ENCODE measurements at places on chromosomes 2 and 18. TPM values are rescaled to one million over a fixed set of nuclear protein-coding genes. Genes with fewer than 3 reads are reported as not detected.

- H3K27ac ChIP-seq = no peak overlapping the region
- H3K27me3 ChIP-seq = peaks cover 4% of the 10 kb centered on the region
- H3K4me3 ChIP-seq = no peak overlapping the region
- DNase-seq = no peak
- no peaks in the 10 kb centered on the region for H3K36me3 ChIP-seq
Measured at GRCh38 chr2:149134335-149134923, 95.9 kb downstream of the LYPD6B start.

DNA sequence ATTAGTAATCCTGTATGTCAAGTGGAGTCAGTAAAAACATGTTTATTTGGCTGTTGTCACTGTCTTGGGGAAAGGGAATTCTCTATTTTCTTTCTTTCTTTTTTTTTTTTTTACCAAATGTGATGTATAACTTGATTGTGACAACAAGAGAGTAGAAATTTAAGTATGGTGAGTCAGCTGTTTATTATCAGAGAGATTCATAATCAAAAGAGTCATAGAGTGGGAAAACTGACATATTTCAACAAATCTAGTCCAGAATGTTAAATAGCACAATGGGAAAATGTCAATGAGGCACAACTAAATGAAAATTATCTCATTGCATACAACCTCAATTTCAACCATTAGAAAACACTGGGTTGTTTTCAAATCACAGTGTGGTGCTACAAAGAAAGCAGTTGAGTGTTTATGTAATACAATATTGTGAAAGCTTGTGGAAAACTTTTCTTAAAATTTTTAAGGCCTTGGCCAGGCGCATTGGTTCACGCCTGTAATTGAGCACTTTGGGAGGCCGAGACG is 111.9 kb upstream of the DTNA start:
- H3K4me1 ChIP-seq = no peaks in the 10 kb centered on the region
- H3K27me3 ChIP-seq = peaks cover 5% of the 10 kb centered on the region
- H3K36me3 ChIP-seq = no peaks in the 10 kb centered on the region
- no peak overlapping the region for H3K4me3 ChIP-seq
- no peak overlapping the region for H3K27ac ChIP-seq
- DNase-seq = no peak

Gene BOLL
- total RNA-seq = not detected

GRCh38 chr2:143955401-143956065 is 564.4 kb downstream of the ZEB2 start:
- no peaks in the 10 kb centered on the region for H3K27me3 ChIP-seq
- DNase-seq = no peak
- no peak overlapping the region for H3K27ac ChIP-seq

GRCh38 chr2:83941886-83942285 is 517.2 kb downstream of the SUCLG1 start:
- DNase-seq = no peak
- H3K4me3 ChIP-seq = no peak overlapping the region
- no peaks in the 10 kb centered on the region for H3K36me3 ChIP-seq

DNA sequence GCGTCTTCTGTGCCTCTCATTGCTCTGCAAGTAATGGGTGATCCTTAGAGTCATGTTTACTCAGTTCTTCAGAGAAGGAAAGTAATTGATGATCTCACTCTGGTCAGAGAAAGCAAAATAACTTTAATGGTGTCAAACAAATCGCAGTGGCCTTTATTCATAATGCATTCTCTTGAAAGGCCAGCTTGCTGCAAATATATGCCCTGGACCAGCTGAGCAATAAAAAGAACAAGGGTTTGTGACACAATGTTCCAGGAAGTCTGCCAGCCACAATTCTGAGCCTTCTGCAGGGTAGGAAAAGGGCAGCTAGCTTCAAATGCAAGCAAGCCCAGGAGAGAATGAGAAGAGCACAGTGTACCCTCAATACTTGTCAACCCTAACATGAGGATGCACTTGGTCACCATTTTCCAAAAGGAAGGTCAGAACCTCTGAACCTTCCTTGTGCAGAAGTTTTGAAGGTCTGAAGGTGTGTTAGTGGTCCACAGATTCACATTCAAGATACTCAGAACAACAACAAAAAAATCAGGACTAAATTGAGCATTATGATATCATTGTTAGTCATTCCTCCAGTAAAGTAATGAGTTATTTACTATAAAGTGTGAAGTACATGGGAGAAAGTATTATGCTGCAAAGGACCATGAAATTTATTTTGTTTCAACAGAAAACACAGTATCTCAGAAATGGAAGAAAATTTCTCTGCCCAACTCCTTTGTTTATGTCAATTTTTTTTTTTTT is 355.6 kb downstream of the PAX3 start:
- H3K4me1 ChIP-seq = no peaks in the 10 kb centered on the region
- no peak for DNase-seq
- H3K4me3 ChIP-seq = no peak overlapping the region
- H3K27me3 ChIP-seq = no peaks in the 10 kb centered on the region
- no peak overlapping the region for H3K27ac ChIP-seq

Gene CSRNP3
- total RNA-seq = not detected

Data from naive thymus-derived CD8-positive, alpha-beta T cell (primary cell).